ENCODE measurements at places on chromosomes 3 and 15. TPM values are rescaled to one million over a fixed set of nuclear protein-coding genes. Genes with fewer than 3 reads are reported as not detected.

- no peak for DNase-seq
Measured at GRCh38 chr3:113910966-113911365, 36.8 kb upstream of the ZDHHC23 start.

DNA sequence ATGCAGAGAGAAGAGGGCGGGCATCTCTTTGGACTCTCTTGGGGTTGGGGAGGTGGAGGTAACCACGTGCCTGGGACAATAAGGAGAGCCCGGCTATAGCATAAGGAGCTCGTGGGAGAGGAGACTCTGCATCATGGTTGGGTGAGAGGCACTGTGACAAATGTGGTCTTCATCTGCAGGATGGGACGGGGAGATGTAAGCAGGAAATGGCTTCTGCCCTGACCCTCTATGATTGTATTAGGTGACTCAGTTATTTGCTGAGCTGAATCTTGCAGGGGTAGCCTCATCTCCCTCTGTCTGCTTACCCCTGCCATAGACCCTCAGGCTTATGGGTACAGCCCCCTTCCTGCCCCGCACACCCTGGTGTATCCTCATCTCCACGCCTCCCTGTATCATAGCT is 48.7 kb downstream of the CORO2B start:
- DNase-seq: no peak

DNA sequence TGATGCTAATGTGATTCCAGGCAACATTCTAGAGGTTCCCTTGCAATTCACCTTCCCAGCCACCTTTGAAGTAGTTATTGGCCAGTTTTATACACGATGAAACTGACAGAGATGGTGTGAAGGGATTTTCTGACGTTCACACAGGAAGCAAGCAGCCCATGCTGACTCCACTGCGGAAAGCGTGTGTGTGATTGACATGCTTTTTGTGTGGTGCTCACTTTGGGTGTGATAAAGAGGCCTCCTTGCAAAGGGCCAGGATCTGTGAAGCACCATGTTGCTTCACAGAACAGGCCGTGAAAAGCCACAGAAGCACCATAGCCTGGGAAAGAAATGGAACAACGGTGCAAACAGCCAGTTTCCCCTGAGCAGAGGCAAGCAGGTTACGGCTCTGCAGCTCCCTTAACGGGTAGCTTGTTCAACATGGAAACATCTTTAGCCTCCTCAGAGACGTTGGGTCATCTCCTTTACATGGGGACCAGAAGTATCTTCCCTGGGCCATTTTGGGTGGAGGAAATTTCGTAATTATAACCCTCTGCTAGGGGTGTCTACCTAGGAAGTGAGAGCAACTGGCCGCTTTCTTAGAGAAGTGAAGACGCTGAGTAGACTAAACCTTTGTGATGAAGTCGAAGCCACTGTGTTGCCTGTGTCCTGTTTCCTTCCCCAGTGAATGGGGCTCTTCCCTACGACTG is 108.5 kb downstream of the APBA2 start:
- DNase-seq: no peak

- DNase-seq: no peak
Measured at GRCh38 chr3:155676252-155676981, 68.5 kb downstream of the PLCH1 start.

- no peak for DNase-seq
Measured at GRCh38 chr3:50221051-50221410, 15.0 kb upstream of the GNAI2 start.

TLR9 gene
- 0.11 TPM for total RNA-seq

CYP1A2 gene
- not detected for total RNA-seq

DNA sequence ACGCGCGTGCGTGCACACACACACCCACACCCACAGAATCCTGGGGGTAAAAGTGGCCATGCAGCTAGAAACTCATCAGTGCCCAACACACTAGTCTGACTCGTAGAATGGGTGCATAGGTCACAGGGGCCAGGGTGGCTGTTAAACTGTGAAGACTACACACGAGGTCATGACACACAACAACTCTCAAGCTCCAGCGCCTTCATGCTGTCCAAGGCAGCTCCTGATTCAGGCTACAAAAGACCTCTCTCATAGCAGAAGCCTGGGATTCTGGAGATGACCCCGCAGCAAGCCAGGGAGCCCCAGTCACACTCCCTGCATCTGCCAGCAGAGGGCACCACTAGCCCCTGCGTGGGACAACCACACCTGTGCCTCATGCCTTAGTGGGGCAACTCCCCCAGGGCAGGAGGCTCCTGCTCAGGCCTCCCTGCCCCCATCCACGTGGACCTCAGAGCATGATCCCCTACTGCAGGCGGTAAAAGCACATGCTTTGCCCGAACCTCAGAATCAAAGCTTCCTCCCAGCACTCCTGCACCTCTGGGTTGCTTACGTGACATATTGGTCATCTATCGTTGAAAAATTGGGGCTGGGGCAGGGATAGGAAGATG is 93.1 kb downstream of the LRIG1 start:
- no peak for DNase-seq

DNA sequence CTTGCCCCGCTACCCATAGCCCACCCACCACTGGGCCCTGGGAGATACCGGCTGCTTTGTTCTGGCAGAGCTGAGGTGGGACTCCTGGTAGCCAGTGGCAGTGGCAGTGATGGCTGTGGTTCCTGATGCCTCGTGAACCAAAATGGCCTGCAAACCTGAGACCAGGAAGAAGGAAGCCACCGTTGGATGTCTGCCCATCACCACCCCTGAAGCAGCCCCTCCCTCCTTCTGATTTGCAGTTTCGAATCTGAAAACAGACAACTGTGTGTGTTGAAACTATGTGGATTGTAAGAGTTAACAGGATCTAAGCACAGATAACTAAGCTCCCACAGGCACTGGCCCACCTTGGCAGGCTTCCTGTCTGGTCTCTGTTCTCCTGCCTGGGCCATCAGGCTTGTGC is 66.6 kb downstream of the NUP210 start:
- DNase-seq: no peak

- no peak for DNase-seq
Measured at GRCh38 chr3:65483011-65483410, 555.7 kb downstream of the MAGI1 start.

GRCh38 chr15:33234020-33234461 is 39.5 kb upstream of the FMN1 start:
- DNase-seq: no peak

RFX7 gene
- total RNA-seq: 16.0 TPM

- DNase-seq: no peak
Measured at GRCh38 chr15:36682101-36682500, 102.7 kb downstream of the CDIN1 start.

DNA sequence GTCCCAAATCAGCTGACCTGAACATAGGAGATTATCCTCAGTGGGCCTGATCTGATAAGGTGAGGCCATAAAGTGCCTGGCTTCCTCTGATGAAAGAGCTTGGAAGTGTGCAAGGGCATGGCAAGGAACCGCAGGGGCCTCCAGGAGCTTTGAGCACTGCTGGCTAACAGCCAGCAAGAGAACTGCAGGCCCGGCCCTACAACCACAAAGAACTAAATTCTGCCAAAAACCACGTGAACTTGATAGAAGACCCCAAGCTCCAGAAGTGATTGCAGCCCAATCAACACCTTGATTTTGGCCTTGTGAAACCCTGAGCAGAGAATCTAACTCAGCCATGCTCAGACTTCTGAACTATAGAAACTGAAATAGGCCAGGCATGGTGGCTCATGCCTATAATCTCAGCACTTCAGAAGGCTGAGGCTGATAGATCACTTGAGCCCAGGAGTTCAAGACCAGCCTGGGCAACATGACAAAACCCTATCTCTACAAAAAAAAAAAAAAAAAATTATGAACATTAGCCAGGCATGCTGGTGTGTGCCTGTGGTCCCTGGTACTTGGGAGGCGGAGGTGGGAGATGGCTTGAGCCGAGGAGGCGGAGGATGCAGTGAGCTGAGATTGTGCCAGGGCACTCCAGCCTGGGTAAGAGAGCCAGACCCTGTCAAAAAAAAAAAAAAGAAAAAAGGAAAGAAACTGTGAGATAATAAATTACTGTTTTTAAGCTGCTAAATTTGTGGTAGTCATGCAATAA is 7.7 kb upstream of the DIS3L start:
- DNase-seq: no peak

- DNase-seq: no peak
Measured at GRCh38 chr3:69890084-69890483, 109.4 kb upstream of the SAMMSON start.

MLH1 gene
- 66.9 TPM for total RNA-seq

GRCh38 chr15:90620379-90621067 is 90.8 kb downstream of the CRTC3 start:
- DNase-seq: no peak

Data from urinary bladder (tissue), 4 donors.